ENCODE measurements at places on chromosomes 13 and 19.
A peak's percentile ranks its signal among the peaks of the same experiment; 100 is the strongest.

GRCh38 chr13:97388373-97388772 is 45.6 kb upstream of the RAP2A start:
- DNase-seq: no peak

DNA sequence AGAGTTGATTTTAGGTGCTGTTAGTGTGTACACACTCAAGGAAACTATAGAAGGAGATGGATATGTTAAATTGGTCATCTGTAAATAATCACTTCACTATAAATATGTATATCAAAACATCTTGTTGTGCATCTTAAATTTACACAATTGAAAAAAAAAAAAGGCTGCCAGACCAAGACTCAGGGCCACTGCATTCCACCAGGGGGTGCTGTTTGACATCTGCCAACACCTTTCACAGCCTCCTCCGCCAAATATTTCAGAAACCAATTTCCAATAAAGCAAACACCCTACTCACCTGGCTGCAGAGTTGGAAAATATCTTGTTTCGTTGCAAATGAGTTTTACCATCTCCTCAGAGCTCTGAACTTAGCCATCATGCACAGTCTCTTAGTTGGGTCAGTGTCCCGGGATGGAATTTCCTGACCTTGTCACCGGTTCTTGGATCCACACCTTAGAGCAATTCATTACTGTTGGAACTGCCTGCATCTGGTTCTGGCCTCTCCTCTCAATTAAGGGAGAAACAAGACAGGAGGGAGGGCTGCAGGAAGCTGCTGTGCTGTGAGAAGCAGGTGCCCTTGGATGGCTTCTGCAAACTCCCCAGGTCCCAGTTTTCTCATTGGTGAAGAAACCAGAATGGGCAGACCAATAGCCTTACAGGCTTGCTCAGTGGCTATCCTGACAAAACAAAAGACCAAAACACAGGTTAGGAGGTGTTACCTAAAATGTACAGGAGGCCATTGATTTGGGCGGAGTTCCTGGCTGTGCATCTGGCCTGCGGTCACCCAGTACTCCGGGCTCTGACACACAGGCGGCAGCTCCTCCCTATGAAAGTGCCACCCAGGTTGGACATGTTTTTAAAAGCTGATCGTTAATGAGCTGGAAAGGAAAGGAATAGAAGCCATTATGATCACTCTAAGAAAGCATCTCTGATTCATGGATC is 746.6 kb downstream of the UQCRFS1 start:
- no peak for DNase-seq

DNA sequence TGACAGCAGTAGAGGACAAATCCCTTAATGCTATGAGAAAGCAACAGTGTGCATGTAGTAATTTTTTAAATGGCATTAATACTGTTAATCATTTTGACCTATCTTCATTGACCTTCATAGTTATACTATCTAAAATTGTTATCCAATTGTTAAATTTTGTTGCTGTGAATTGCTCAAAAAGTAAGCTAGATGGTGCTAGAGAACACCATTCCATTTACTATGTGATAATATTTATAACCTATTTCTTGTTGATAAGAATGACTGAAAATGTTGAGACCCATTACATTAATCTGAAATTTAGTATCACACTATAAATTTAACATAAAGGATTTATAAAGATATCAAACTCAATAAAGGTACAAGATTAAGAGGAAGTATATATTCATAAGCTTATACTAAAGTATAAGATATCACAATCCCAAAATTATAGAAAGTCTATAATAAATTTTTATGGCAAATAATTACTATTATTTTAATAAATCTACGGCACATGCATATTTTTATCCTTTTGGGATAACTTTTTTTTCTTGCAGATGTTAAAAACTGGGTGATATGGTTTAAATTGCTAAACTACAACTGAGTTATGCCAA is 1573.3 kb downstream of the PCDH9 start:
- no peak for DNase-seq

DNA sequence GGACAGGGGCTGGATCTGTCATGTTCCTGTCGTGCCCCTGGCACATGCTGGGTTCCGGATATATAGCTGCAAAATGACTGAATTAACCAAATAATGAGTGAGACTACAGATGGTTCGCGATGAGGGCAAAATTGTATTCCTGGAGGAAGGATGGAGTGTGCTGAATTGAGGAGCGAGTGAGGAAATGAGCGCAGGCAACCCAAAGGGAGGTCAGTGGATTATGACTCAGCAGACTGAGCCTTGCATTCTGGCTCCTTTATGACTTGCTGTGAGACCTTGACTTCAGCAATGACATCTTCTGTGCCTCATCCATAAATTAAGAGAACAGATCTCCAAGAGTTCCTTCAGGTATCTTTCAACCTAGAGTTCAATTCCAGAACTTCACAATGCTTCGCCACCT is 115.0 kb upstream of the CLDN10 start:
- DNase-seq: no peak

DNA sequence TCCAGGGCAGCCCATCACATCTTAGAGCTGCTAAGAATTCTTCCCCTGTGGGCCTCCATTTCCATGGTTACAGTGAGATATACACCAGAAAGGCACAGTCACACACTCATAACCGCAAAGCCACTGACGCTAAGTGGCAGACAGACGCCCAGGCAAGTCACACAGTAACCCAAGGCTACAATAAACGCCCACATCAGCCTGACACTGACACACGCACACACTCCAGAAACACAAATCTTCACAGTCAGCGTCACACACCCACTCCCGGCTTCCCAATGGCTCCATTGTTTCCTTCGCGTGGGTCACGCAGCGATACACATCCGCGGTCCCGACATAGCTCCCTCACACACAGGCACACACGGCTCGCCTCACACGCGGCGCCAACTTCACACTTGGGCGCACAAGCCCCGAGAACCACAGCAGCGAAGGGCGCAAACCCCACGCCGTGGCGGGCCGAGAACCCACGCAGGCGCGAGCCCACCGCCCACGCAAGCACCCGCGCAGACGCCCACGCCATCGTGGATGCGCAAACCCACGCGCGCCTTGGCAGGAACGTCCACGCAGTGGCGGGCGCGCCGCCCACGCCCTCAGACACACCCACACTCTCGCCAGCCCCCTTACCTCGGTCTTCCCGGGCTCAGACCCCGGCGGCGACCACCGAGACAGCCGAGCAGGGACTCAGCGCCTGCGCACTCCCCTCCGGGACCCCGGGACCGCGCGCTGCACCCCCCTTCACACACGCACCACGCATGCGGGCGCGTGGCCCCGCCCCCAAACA is at the start of gene ZNF667:
ZNF667 (minus strand) TSS at position 695 of the 778 bp plus-strand sequence. CDS start 14,975 bp downstream, outside the sequence.
- peak; percentile 13 for DNase-seq

GRCh38 chr13:94228763-94229162 is 250.7 kb downstream of the DCT start:
- DNase-seq: no peak

DNA sequence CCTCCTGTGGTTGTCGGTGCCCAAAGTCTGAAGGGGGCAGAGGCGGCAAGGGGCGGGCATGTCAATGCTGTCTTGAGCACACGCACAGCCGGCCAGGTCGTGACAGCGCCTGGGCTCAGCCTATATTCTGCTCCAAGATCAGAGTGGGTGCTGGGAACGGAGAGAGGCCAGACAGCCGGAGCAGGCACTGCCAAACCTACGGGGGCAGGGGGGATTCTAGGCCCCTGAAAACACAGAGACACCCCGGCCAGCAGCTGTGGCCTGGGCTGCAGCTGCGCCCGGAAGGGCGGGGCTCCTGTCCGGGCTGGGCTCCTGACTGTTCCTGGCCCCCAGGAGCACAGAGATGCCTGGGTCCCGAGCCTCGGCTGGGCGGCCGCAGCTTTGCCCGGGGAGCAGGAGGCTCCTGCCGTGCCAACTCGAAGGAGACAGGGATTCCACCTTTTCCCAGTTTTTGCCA is 2662.9 kb upstream of the PCDH20 start:
- no peak for DNase-seq

DNA sequence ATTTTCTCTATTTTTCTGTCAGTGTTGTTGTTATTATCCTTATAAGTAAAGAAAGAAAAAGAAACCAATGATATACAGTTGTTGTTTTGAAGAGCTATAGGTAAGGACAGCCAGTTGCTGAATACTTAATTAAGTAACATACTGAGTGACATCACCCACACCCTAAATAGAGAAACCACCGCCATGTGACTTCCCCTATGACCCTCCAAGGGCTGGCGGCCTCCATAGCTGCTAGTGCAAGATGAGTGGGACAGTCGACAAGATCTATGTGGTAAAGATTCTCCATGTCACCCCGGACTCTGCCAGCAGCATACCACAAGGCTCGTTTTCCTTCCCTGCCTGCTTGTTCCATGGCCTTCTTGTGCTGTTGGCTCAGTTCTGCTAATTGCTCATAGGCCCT is 221.1 kb downstream of the DNAJC15 start:
- no peak for DNase-seq

- DNase-seq: no peak
These were observed 1.2 kb upstream of the KPTN start for GRCh38 chr19:47485210-47485609.

- DNase-seq: no peak
These were observed 42.6 kb downstream of the ZNF146 start for GRCh38 chr19:36257520-36257876.

All from epithelial cell of proximal tubule (primary cell).